ENCODE measurements at places on chromosomes 2 and 18.

DNA sequence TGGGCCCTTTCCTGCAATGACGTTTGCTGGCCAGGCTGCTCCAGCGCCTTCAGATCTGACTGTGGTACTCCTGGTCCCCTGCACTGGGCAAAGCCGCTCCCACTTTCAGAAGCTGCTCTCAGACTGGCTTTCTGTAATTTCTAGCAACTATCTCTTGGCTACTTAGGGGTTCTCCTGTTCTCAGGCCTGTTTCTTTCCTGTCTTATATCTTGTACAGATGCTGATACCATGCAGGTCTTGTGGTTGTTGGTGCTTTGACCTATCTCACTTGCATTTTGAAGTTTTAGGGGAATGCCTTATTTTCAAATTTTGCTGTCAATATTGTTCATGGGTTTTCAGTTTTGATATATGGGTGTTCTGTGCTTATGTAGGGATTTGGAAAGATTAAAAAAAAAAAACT lies 145.8 kb downstream of the CLIP4 start:
- no peak for DNase-seq

DNA sequence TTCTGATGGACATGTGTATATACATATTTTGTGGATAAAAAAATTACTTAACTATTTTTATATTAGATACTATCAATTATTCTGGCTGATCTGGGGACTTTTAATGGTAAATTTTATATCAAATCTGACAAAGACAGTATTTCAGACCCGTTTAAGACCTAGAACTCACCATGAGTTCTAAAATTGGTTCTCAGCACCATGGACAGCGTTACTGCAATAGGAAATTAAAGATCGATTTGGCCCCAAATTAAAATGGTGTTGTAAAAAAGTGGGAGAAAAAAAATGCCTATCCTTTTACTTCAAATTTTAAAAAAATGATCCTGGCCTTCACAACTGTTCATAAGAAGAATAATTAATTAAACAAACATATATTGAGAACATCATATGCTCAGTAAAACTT lies 919 bp upstream of the SCN2A start:
- DNase-seq = no peak

- DNase-seq = no peak
Measured at GRCh38 chr18:3410273-3410672, 39.7 kb upstream of the TGIF1 start.

GRCh38 chr2:160253440-160254188 lies 53.5 kb upstream of the ITGB6 start:
- no peak for DNase-seq

- no peak for DNase-seq
Measured at GRCh38 chr2:70703900-70704549, 64.0 kb downstream of the ADD2 start.

DNA sequence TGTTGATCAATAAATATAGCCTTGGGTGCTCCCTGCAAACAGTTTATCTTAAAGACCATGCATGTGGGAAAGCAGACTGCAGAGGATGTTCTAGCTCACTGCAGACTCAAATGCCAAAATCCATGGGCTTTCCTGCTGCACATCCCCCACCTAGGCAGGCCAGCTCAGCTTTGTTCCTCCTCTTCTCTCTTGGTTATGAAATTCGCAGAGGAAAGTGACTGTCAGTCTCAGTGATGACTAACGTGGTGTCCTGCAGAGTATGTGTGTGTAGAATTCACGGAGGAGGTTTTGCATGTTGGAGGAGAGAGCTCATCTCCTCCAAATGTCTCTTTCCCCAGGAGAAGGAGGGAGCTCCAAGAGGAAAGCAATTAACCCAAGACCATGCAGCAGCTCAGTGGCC lies 21.4 kb upstream of the KCNS3 start:
- no peak for DNase-seq

DNA sequence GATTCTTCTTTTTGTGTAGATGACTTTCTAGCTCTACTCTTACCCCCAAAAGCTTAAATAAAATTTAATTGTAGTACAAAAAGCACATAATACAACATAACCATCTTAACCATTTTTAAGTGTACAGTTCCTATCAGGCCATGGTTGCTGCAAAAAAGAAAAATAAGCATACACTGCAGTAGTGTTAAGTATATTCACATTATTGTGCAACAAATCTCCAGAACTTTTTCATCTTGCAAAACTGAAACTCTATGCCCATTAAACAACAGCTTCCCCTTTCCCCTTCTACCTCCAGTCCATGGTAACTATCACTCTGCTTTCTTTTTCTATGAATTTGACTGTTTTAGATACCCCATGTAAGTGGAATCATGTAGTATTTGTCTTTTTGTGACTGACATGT lies 18.1 kb downstream of the PPM1B start:
- no peak for DNase-seq

DNA sequence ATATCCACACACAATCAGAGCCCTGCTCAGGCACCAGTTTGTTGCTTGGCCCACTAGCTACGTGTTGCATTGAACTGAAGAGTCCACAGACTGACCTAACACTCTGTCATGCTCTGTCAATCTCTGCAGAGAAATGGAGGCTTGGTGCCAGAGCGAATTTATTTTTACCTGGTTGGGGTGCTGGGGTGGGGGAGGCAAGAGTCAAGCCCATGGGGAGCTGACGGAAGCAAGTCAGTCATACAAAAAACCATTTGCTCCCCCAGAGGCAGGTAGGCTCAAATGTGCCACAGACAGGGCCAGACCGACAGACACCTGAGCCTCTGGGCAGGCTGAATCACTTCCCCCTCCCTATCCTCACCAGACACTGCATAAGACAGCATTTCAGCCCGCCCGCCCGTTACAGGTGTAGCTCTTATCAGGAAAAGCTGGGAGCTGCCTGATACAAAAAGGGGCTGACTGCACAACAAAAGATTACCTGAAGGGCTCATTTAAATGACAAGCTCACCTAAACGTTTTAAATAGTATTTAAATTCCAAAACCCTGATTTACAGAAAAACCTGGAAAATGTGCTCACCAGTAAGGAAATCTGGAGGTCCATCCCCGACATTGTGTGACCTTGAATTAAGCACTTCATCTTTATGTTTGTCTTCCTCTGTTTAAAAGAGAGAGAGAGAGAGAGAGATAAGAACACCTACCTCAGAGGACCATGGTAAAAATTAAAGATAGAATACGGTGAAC lies 2.1 kb upstream of the PCBP1 start:
- peak; percentile 32 for DNase-seq

DNA sequence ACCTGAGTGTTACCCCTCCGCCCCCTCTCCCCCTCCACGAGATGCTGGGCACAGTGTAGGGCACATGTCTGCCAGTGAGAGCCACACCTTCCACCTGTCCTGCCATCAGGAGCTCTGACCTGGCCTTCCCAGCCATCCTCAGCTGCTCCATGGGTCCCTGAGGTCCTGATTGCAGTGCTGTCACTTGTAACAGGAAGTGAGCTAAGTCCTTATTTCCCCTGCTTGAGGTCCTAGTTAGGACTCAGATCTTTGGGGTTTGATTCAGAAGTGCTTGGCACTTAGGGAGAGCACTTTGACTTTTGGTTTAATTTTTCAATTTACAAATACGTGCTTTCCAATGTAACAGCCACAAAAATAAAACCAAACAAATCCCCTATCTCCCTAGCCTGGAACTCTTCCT lies 125.5 kb downstream of the WDSUB1 start:
- DNase-seq = no peak

- DNase-seq = no peak
Measured at GRCh38 chr2:205540036-205540435, 142.3 kb upstream of the NRP2 start.

DNA sequence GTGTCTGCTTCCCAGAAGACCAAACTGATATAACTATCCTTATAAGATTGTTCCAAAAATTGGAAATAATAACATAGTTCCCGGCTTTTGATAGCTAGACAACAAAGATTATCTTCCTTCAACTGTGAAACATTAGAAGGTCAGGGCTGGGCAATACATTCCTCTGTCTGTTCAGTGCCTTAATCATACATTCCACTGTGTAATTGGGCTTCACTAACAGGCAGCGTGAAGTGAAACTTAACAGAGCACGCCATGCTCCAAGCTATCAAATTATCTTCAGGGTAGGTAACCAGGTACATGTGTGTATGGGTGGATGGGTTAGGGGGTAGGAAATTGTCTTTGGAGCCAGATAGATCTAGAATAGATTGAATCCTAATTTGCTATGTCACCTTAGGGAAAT lies 23.5 kb upstream of the ARL5A start:
- DNase-seq = no peak

- no peak for DNase-seq
Measured at GRCh38 chr18:3217948-3218647, 1.7 kb downstream of the MYOM1 start.

- no peak for DNase-seq
Measured at GRCh38 chr2:159297042-159297707, 10.7 kb upstream of the WDSUB1 start.

DNA sequence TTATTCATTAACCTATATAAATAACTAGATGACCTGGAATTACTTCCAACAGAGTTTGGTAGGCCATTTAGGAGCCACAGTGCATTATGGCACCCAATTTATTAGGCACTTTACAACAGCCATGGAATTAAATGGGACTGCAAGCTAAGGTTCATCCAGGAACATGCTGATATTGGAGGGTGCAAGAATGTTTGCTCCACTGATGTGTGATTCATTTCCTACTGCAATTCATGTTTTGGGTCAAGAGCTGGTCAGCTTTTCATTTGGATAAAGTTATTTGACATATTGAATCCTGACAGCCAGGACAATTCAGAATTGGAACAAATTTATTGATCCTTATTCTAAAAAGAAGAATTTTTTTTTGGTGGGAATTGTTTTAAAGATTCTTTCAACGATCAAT lies 11.8 kb upstream of the LYPD1 start:
- no peak for DNase-seq

DNA sequence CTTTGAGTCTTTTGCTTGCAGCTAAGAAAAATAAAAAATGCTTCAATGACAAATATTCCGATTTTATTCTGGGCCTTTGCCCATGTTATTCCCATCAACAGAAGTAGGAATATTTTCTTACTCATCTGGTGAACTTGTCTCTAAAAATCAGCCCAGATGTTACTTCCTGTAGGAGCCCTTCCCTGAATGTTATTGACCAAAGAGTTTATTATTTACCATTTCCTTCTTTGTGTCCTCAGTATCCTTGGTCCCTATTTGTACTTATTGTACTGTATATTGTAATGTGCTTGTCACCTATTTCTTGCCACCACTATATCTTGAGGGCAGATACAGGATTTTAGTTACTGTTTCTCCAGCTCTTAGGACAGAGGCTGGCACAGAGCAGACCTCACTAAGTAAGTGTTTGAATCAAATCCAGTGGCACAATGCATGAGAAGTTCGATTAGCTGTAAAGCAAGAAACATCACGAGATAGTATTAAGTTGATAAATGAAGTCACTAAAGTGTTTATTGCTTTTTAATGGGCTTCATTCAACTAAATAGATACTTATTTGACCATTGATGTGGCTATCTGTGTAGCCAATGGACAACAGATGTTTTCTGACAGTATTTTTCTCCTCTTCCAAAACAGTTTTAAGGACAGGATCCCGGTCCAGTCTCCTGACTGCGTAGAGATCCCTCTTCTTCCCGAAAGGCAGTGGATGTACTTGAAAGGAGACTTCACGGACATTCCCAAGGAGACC lies 109.1 kb downstream of the DDX1 start:
- DNase-seq = no peak

All from activated B cell treated with CpG ODN at 0.5 μM for 24 hours (primary cell).